Foreskin fibroblast (primary cell): ENCODE measurements at places on chromosomes 4 and X.
A peak's percentile ranks its signal among the peaks of the same experiment; 100 is the strongest.

GRCh38 chrX:68762766-68763165 is 66.1 kb upstream of the EFNB1 start:
- DNase-seq: no peak

- DNase-seq: no peak
These were observed 297.6 kb downstream of the IL15 start for GRCh38 chr4:141933978-141934377.

GRCh38 chr4:43316813-43317212 is 424.3 kb downstream of the GRXCR1 start:
- DNase-seq: peak; percentile 33

- DNase-seq: no peak
These were observed 2.9 kb downstream of the USP11 start for GRCh38 chrX:47235691-47236103.

DNA sequence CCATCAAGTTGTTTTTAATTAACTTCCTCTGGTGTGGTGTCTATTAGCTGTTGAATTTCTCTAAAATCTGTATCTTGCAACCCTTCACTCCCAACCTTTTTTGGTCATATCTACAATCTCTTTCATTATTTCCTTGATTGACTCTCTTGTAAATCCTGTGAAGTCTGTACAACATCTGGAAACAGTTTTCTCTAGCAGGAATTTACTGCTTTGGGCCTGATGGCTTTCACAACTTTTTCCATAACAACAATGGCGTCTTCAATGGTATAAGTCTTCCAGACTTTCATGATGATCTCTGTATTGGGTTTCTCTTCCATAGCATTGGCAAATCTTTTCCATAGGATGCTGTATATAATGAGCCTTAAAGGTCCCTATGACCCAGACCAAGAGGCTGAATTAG is 49.0 kb downstream of the TBC1D19 start:
- peak; percentile 44 for DNase-seq

- DNase-seq: peak; percentile 46
These were observed 2.8 kb upstream of the CLCN5 start for GRCh38 chrX:49919617-49920016.

GRCh38 chrX:46573892-46574773 is 568 bp downstream of the CHST7 start:
- DNase-seq: peak; percentile 73

DNA sequence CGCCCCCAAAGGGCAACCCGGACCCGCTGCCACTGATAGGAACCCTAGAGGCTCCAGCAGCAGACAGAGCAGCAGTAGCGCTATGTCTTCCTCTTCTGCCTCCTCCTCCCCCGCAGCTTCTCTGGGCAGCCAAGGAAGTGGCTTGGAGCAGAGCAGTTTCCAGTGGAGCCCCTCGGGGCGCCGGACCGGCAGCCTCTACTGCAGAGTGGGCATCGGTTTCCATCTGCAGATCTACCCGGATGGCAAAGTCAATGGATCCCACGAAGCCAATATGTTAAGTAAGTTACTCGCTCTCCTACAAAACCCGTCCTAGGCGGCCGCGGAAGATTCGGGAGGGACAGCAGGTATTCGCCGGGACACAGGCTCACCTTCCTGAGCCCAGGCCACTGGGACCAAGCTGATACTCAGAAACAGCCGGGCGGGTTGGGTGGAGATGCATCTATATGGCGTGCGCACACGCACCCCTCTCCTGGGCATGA is 477 bp downstream of the FGF5 start:
- DNase-seq: peak; percentile 72

DNA sequence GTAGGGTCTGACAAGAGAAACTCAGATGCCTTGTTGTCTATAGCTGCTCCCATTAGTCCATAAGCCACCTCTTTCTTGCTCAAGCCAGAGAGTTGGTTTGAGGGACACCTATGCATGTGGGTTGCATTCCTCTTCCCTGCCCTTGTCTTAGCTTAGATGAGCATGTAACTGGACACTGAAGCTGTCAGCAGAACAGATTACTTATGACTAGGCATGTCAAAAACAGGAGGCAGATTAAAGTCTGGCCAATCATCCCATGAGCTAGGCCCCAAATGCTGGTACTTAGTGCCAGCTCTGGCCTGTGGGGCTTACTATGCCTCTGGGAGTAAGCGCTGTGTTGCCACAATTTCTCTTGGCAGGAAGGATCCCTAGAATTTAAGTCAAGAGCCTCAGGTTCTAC is 215.2 kb downstream of the AR start:
- DNase-seq: no peak
